ENCODE measurements at places on chromosomes 16 and 17.

- no peak overlapping the region for H3K27ac ChIP-seq
- no peaks in the 10 kb centered on the region for H3K27me3 ChIP-seq
- no peaks in the 10 kb centered on the region for H3K36me3 ChIP-seq
- no peaks in the 10 kb centered on the region for H3K4me1 ChIP-seq
- peak; percentile 27 for DNase-seq
These were observed 18.0 kb upstream of the PMFBP1 start for GRCh38 chr16:72189865-72190371.

GRCh38 chr17:78890498-78890897 is 12.5 kb downstream of the CEP295NL start:
- no peaks in the 10 kb centered on the region for H3K4me1 ChIP-seq
- no peak overlapping the region for H3K4me3 ChIP-seq
- no peaks in the 10 kb centered on the region for H3K27me3 ChIP-seq
- H3K27ac ChIP-seq: peak overlapping the region; percentile 60
- no peaks in the 10 kb centered on the region for H3K36me3 ChIP-seq
- no peak for DNase-seq

GRCh38 chr17:34248511-34249024 is 6.5 kb upstream of the CCL2 start:
- H3K4me1 ChIP-seq: peaks cover 40% of the 10 kb centered on the region
- DNase-seq: no peak
- H3K27ac ChIP-seq: peak overlapping the region; percentile 29
- H3K27me3 ChIP-seq: no peaks in the 10 kb centered on the region
- no peak overlapping the region for H3K4me3 ChIP-seq

DNA sequence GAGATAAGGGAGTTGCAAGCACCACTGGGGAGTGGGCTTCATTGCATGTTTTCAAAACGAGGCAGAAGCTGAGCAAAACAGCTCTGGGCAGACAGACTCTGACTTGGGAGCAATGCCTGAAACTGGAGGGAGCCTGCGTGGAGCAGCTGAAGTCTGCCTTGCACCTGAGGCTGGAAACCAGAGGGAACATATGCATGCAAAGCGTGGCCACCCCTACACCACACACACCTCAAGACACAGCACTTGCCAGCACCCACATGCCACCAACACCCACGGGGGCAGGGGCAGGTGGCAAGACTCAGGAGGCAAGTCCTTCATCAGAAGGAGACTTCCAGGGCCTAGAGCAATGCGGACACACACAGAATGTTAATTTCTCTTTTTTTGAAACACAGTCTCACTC is 45.8 kb downstream of the COTL1 start:
- H3K4me3 ChIP-seq: no peak overlapping the region
- peaks cover 7% of the 10 kb centered on the region for H3K4me1 ChIP-seq
- no peak for DNase-seq
- no peaks in the 10 kb centered on the region for H3K36me3 ChIP-seq

- H3K4me3 ChIP-seq: no peak overlapping the region
- H3K4me1 ChIP-seq: peaks cover 14% of the 10 kb centered on the region
- DNase-seq: no peak
- H3K27me3 ChIP-seq: no peaks in the 10 kb centered on the region
These were observed 102.6 kb downstream of the AATF start for GRCh38 chr17:37051381-37051780.

DNA sequence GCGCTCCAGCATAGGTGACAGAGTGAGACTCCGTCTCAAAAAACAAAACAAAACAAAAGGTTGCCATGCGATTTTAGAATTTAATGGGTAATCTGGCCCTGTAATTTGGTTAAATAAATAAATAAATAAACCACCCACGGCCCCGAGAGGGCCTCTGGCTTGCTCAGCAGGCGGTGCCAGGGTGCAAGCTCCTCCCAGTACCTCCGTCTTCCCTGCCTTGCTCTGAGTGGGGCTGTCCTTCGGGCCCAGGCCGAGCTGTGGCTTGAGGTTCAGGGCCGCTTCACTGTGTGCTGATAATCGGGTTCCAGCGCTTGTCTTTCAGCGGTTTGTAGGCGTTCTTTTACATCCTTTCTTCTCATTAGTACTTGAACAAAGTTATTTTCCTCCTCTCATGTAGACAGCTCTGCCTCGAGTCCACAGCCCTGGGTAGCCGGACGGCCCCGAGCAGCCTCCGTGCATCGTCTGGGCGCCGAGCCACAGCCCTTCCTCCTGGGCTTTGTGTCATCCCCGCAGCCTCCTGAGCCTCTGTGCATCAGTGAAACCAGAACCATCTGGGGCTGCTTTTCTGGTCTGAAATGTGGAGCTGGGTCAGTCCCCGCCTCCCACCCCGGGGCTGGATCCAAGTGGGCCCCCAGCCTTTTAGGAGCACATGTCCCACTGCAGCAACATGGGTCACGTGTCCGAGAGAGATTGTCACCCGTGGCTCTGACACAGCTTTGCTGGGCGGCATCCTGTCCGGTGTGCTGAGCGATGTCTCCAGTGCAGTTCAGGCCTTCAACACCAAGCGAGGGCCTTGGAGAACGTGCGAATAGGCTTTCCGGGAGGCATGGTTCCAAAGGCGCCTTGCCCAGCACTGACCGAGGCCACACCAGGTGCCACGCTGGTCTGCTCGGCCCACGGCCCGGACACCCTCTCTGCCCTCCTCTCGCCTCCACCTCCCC is 157.4 kb upstream of the CHMP6 start:
- DNase-seq: no peak
- H3K27me3 ChIP-seq: no peaks in the 10 kb centered on the region
- no peak overlapping the region for H3K4me3 ChIP-seq

- no peak overlapping the region for H3K4me3 ChIP-seq
- no peaks in the 10 kb centered on the region for H3K4me1 ChIP-seq
- no peak overlapping the region for H3K27ac ChIP-seq
- DNase-seq: no peak
These were observed 84.5 kb upstream of the ZNF469 start for GRCh38 chr16:88298181-88298832.

DNA sequence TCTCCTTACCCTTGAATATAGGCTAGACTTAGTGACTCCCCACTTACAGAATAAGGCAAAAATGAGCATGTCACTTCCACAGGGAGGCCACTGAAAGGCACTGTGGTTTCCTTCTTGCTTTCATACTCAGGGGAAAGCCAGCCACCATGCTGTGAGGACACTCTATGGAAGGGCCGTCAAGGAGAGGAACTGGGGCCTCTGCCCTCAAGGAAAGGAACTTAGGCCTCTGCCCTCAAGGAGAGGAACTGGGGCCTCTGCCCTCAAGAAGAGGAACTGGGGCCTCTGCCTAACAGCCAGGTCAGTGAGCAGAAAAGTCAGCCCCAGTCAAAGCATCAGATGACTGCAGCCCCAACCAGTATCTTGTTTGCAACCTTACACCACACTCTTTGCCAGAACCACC is 30.1 kb downstream of the VPS35 start:
- no peaks in the 10 kb centered on the region for H3K27me3 ChIP-seq
- DNase-seq: no peak
- peaks cover 5% of the 10 kb centered on the region for H3K36me3 ChIP-seq
- H3K4me3 ChIP-seq: no peak overlapping the region
- no peak overlapping the region for H3K27ac ChIP-seq

DNA sequence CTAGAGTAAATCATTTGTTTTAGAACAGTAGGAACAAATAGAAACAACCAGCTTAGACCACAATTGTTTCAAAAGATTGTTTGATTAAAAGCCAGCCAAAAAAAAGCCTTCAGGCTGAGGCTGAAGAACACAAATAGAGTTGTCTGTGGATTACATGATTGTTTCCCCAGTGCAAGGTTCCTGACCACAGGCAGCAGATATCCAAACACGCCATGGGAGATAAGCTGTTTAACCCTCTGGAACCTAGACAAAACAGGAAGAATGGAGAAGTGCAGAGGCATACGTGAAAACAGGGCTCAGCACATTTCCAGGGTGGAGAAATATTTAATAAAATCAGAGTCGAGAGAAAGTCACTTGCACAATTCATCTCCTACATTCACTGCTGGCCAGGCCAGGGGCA is 21.0 kb downstream of the ATPAF2 start:
- H3K4me1 ChIP-seq: peaks cover 7% of the 10 kb centered on the region
- no peak overlapping the region for H3K4me3 ChIP-seq
- no peaks in the 10 kb centered on the region for H3K36me3 ChIP-seq
- H3K27ac ChIP-seq: peak overlapping the region; percentile 50
- H3K27me3 ChIP-seq: no peaks in the 10 kb centered on the region
- DNase-seq: no peak

DNA sequence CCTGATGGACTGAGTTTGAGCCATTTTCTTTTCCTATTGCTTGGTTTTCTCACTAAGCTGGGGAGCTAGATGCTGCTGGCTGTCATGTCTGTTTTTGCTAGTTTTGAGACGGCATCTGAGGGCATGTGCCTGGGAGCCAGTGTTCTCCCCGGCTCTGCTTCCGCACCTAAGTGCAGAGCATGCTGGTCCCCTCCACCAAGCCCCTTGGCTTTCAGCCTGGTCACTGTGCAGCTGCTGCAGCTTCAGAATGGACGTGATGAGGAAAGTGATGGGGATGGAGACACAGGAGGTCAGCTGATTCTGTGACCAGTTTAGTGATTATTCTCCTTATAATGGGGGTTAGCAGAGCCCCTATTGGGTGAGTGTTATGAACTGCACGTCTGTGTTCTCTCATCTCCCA is 28.5 kb downstream of the DNAH17 start:
- no peak overlapping the region for H3K27ac ChIP-seq
- no peaks in the 10 kb centered on the region for H3K27me3 ChIP-seq
- no peak overlapping the region for H3K4me3 ChIP-seq
- no peaks in the 10 kb centered on the region for H3K36me3 ChIP-seq
- no peaks in the 10 kb centered on the region for H3K4me1 ChIP-seq
- no peak for DNase-seq

GRCh38 chr17:33292201-33292980 is 704 bp downstream of the ASIC2 start:
- no peaks in the 10 kb centered on the region for H3K36me3 ChIP-seq
- H3K27me3 ChIP-seq: peaks cover 88% of the 10 kb centered on the region
- no peaks in the 10 kb centered on the region for H3K4me1 ChIP-seq
- peak; percentile 50 for DNase-seq

DNA sequence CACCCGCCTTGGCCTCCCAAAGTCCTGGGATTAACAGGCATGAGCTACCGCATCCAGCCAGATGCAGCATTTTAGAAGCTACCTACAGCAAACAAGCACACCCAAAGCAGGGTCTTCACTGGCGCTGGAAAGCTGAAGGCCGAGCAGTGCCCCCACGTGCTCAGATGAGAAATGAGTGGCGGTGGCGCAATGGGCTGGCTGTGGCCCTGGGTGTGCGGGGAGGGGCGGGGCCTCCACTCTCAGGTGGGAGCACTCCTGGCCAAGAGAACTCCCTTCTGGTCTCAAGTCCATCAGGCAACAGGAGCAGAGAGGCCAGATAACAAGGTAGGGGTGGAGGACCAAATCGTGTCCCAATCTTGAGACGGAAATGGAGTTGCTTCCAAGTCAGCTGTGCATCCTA is 12.1 kb downstream of the TMEM11 start:
- H3K4me3 ChIP-seq: no peak overlapping the region
- H3K27ac ChIP-seq: no peak overlapping the region

DNA sequence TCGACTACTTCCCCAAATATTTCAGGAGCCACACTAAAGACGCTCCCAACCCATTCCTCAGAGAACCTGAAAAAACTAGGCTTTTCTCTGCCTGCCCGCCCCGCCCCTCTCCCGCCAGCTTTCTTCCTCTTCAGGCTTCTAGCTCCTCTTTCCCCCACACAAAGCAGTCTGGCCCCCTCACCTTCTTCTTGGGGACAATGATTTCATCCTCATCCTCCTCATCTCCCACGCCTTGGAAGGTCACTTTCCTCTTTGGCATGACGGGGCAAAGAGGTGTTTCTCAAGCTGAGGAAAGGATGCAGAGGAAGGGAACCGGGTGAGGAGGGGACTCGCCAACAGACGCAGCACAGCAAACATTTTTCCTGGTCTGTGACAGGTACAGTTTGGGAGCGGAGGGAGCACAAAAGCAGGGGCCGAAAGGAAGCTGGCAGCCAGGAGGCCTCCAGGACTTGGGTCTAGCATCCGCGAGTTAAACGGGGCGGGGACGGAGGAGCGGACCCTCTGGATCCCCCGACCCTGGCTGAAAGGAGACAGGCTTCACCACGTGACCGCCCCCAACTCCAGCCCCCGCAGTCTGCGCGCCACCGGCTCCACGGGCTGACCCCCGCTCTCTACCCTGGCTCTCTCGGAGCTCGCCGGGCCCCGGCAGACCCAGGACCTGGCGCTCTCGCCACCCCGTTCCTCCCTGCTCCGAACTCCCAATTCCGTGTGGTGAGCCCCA is 525 bp downstream of the CD2BP2 start:
- peaks cover 17% of the 10 kb centered on the region for H3K4me1 ChIP-seq
- peak; percentile 50 for DNase-seq
- H3K4me3 ChIP-seq: peak overlapping the region; percentile 47

GRCh38 chr17:973053-973452 is 6.5 kb downstream of the NXN start:
- no peak overlapping the region for H3K4me3 ChIP-seq
- no peaks in the 10 kb centered on the region for H3K27me3 ChIP-seq
- H3K4me1 ChIP-seq: peaks cover 51% of the 10 kb centered on the region

- H3K27me3 ChIP-seq: no peaks in the 10 kb centered on the region
- DNase-seq: no peak
- H3K4me3 ChIP-seq: no peak overlapping the region
- H3K27ac ChIP-seq: no peak overlapping the region
- H3K4me1 ChIP-seq: no peaks in the 10 kb centered on the region
These were observed 19.4 kb downstream of the GNGT2 start for GRCh38 chr17:49190932-49191331.

DNA sequence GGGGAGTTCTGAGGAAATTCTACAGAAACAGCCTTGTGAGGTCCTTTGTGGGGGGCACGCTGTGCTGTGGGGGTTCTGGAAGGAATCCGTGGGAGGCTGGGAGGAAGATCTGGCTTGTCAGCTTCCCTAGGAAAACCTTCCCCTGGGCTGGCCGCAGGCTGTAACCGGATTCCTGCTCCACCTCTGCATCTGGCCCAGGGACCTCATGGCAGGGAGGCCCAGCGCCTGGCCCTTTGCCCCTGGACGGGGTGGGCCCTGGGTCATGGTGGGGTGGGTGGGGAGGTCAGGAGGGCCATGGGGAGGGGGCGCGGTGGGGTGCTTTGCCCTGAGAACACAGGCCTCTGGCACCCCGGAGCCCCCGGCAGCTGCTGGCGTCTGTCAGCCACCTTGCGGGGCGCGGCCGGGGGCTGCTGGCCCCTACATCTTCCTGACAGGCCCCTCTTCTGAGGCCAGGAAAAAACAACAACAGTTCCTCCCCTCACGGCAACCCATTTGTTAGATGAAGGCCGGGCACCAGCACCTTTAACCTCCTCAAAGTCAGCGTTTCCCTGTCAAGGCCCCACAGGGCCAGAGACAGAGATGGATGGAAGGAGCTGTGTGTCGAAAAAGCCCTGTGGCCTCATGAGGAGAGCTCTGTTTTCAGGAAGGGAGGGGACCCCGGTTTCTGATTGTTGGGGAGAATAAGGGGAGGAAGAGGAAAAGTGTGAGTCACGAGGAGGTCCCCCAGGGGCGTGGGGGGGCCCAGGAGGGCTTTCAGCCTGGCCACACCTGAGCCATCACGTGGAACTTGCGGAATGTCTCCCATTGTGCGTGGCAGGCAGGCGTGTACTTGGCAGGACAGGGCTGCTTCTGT is 3.6 kb upstream of the MEOX1 start:
- H3K4me1 ChIP-seq: peaks cover 55% of the 10 kb centered on the region
- H3K27ac ChIP-seq: peak overlapping the region; percentile 45
- H3K4me3 ChIP-seq: no peak overlapping the region
- DNase-seq: peak; percentile 41
- H3K27me3 ChIP-seq: no peaks in the 10 kb centered on the region

- DNase-seq: no peak
- H3K36me3 ChIP-seq: no peaks in the 10 kb centered on the region
- no peaks in the 10 kb centered on the region for H3K27me3 ChIP-seq
- peaks cover 20% of the 10 kb centered on the region for H3K4me1 ChIP-seq
These were observed at the start of gene ASPA for GRCh38 chr17:3475812-3476610. TSS of gene ASPA (plus strand) at chr17:3475997. CDS start at chr17:3476160, 163 bp downstream.
